Substantia nigra (tissue), 51 donors: ENCODE measurements at places on chromosomes 5 and 9.

GRCh38 chr9:5688109-5688508, 59.2 kb downstream of the RIC1 start:
- DNase-seq = no peak

- no peak for DNase-seq
Observed at GRCh38 chr5:32331217-32331934, 18.6 kb upstream of the MTMR12 start.

GRCh38 chr5:72488756-72489155, 18.5 kb downstream of the ZNF366 start:
- no peak for DNase-seq

GRCh38 chr9:27005491-27005890, at the start of gene LRRC19:
Gene LRRC19 (minus strand): TSS chr9:27005672. CDS start chr9:26999694, 5,978 bp downstream.
- DNase-seq = no peak

DNA sequence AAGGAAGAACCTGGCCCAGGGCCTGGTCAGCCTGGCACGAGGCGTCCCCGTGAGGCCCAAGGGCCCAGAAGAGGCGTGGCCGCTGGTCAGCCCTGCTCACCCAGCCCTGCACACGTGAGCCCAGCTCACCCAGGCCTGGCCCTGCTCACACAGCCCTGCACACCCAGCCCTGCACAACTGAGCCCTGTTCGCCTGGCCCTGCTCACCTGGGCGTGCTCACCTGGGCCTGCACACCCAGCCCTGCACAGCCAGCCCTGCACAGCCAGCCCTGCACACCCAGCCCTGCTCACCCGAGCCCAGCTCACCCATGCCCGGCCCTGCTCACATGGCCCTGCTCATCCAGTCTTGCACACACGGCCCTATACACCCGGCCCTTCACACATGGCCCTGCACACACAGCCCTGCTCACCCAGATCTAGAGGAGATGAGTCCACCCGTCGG, 2.1 kb downstream of the ZDHHC11 start:
- no peak for DNase-seq

DNA sequence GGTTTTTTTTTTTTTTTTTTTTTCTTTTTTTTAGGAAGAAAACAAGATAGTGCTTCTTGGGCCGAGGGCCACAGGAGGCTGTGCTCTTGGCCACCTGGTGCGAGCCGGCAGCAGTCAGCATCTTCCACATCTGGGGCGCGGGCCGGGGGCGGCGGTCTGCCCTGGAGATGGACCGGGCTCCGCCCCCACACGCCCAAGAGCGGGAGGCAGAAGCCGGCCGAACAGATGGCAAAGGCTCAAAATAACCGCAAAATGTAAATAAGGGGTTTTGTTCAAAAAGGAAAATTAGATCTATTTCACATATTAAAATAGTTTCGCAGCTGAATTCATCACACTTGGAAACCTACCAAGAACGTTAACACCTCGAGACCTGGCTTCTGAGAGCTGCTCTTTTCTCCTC, 51.5 kb upstream of the UBAC1 start:
- DNase-seq = no peak

- no peak for DNase-seq
Observed at GRCh38 chr5:168408561-168409305, 77.5 kb upstream of the RARS1 start.

DNA sequence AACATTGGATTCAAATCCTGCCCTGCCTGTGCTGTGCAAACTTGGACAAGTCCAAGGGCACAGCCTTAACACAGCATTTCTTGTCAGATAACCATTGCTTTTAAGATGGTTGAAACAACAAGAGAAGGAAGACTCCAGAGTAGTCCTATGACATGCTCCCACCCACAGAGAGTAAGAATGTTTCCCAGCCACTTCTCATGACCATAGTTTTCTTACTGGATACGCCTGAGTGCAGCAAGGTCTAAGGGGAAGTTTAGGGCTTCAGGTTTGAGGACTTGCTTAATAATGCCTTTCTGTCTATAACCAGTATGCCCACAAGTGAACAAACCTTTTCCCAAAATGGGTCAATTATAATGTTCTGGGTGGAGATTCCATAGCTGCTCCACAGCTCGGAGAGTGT, 126.4 kb downstream of the SLF1 start:
- no peak for DNase-seq
